IMR-90 (cell line): ENCODE measurements at places on chromosomes 11 and 22. TPM values are rescaled to one million over a fixed set of nuclear protein-coding genes. Genes with fewer than 3 reads are reported as not detected.

Gene FXYD2
- not detected in 2 replicates for total RNA-seq

Gene WT1
- not detected in 2 replicates for total RNA-seq

Gene DEUP1
- not detected in 2 replicates for total RNA-seq

Gene HOATZ
- not detected in 2 replicates for total RNA-seq

Gene RBM4
- 175 and 198 TPM in 2 replicates for total RNA-seq

Gene OR8D4
- total RNA-seq = not detected in 2 replicates

Gene CEP126
- 0.72 and 1.1 TPM in 2 replicates for total RNA-seq

Gene PKNOX2
- 0.72 and 1.1 TPM in 2 replicates for total RNA-seq

Gene MS4A12
- not detected in 2 replicates for total RNA-seq

Gene CABP7
- under 0.01 TPM in 2 replicates for total RNA-seq

Gene LAYN
- total RNA-seq = 92.5 and 111 TPM in 2 replicates

Gene OR10D3
- total RNA-seq = not detected in 2 replicates

Gene GGT5
- total RNA-seq = 0.18 and 0.28 TPM in 2 replicates
